ENCODE measurements at places on chromosomes 7 and 10.

DNA sequence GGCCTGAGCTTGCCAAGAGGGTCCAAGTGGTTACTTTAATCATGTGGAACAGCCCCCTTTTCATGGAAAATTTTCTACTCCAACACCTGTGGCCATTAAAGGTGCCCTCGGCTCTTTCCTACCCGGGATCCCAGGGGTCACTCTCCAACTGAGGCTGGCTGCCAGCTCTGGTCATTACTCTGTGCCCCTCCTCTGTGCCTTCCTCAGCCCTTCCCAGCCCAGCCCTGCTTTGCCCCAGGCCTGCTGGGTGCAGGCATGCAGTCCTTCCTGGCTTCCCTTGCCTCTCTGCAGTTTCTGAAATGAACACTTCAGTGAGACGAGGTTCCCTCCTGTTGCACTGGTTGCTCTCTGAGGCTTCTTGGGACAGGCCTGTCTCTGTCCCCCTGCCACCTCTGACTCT is 951.1 kb upstream of the ZNF722 start:
- no peak for DNase-seq

DNA sequence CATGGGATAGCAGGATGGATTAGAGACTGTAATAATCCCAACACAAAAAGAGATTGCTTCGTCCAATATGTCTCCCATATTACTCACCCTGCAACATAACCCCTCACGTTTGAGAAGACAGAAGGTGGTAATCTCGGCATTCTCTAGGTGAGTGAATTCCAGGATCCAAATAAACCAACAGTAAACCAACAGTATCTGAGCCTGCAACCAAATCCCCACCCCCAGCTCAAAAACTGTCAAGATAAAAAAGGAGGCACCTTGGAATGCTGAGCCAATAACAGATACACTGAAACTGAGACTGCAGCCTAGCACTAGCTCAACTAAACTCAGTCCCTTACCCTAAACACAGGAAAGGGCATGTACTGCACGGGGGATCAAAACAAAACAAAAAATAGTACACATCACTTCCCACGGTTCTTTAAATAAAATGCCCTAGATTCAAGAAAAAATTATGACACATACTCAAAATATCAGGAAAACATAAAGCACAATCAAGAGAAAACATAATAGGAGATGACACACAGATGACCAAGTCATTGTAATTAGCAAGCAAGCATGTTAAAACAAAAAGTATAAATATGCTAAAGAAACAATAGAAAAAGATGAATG is 28.0 kb downstream of the IPMK start:
- no peak for DNase-seq

- DNase-seq: no peak
These were observed 142.6 kb downstream of the SND1 start for GRCh38 chr7:127794551-127794950.

DNA sequence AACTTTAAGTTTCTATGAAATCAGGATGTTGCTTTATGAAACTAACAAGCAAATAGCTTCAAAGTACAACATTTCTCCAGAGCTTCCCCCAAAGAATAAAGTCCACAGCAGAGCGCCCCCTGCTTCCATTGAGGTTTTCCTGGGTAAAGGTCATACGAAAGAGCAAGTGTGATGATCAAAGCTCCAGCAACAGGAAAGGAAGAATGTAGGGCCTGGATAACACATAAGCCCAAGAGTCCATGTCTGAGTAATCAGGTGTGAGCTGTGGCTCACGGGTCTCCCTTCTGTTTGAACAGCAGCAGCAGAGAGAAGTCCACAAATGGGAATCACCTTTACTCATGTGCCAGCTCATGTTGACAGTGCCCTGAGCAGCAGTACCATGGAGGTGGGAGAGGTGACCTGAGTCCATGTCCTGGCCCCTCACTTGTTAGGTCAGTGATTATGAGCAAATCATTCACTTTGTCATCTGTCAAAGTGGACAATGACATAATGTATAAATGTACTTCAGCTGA is 50.5 kb downstream of the MRPL32 start:
- no peak for DNase-seq

GRCh38 chr10:47253030-47253637 is 46.9 kb upstream of the GDF10 start:
- no peak for DNase-seq

- DNase-seq: no peak
These were observed 116.6 kb upstream of the LANCL2 start for GRCh38 chr7:55248526-55248925.

DNA sequence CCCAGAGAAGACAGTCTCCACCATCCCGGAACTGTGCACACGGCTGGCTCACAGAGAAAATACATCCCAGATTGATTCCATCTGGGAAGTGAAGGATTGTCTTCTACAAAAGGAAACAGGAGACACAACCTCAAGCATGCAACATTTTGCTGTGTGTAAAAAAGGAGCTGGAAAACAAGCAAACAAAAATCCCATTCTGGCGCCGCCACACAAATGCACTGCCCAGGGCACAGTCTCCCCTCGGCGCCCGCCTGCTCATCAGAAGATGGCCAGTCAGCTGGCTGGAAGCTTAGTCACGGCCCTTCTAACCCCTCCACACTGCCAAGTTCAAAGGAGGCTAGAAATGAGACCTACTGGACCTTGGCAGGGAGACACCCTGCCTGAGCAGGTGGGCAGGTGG is 14.1 kb upstream of the CYTH3 start:
- no peak for DNase-seq

GRCh38 chr7:68420342-68421192 is 1177.7 kb upstream of the AUTS2 start:
- DNase-seq: no peak

DNA sequence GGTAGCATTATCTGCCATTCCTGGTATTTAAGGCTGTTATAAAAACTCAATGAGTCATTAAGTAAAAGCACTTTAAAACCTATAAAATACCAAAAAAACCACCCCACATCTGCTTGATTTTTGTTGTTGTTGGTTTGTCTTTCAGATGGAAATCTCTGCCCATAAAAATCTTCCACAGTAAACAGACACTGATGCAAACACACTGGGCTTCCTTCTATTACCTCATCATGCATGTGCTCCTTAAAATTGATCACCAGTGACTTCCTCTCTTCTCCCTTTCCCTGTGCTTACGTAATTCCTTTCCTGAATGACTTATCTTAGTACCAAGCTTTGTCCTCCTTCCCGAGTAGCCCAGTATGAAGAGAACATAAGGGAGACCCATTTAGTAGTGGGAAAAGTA is 167.2 kb downstream of the EVX1 start:
- no peak for DNase-seq

DNA sequence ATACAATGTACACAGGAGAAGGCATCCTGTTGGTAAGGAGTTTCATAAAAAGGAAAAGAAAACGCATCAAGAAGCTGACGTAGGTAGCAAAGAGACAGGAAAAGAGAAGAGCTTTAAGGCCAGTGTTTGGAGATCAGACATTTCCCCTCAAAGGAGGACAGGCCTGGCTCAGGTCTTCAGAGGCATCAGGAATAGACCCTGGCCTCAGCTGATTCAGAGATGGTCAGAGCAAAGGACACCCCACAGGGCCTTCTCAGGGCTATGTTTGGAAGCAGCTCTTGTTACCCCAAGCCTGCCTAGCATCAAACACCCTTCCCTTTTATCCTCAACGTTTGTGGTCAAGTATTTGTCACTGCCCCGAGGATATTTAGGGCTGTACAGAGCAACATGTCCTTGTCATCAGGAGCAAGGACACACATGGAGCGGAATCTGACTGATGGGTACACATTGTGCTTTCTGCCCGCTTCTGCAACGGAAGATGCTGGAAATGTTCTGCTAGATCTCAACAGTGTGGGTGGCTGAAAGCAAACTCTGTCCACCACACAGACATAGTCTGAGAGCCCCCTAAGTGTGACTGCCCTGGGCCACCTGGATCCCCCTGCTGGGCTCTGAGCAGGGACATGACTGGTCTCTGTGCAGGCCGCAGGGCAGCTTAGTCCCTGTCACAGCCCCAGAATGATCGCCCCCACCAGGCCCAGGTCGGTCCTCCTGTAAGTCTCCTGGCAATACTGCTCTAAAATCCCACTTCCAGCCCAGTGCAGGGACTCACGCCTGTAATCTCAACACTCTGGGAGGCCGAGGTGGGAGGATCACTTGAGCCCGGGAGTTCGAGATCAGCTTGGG is 1.0 kb upstream of the ZDHHC4 start:
- DNase-seq: no peak

DNA sequence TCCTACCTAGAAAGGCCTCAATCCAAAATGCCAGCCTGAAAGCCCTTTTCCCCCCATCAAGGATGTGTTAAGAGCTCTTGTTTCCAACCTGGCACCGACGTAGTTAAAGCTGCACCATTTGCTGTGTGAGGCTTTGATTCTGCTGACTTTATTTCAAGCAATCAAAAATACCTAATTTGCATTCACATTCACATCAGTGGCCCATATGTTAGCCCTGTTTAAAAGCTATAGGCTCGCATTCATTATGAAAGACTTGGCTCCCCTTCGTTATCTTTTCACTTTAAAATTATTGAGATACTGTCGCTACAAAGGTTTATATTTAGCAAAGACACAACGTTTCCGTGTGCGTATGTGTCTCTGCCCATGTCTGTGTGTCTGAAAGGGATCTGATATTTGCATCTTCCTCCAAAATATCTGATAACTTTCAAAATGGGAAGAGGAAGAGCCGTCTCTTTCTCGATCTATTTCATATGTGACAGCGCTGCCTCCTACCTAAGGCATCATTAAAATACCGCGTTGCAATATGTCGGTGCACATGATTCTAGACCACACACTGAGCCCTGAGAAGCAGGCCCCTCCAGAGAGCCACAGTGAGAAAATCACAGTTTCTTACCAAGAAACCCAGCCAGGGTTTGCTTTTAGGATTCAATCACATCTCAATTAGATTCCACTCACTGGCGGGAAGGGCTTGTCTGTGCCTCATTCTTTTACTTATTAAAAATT is 57.1 kb upstream of the ITPRID1 start:
- no peak for DNase-seq

DNA sequence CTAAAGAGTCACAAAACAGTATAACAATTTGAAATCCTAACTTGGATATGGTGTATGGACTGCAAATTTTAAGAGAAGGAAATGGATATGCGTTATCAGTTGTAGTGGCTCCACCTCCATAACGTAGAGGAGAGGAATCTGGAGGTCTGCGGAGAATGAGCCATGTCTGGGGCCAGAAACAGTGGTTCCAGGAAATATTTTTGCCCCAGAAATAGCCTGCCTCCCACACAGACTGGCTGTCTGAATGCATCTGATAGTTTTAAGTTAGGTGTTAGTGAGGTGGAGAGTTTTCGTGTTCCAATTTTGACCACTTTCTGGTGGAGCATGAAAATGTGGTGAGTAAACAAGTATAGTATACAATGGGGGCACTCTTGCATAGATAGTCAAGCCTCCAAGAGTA is 1.6 kb downstream of the PHTF2 start:
- no peak for DNase-seq

- DNase-seq: no peak
These were observed 8.0 kb upstream of the MBL2 start for GRCh38 chr10:52780391-52781155.

DNA sequence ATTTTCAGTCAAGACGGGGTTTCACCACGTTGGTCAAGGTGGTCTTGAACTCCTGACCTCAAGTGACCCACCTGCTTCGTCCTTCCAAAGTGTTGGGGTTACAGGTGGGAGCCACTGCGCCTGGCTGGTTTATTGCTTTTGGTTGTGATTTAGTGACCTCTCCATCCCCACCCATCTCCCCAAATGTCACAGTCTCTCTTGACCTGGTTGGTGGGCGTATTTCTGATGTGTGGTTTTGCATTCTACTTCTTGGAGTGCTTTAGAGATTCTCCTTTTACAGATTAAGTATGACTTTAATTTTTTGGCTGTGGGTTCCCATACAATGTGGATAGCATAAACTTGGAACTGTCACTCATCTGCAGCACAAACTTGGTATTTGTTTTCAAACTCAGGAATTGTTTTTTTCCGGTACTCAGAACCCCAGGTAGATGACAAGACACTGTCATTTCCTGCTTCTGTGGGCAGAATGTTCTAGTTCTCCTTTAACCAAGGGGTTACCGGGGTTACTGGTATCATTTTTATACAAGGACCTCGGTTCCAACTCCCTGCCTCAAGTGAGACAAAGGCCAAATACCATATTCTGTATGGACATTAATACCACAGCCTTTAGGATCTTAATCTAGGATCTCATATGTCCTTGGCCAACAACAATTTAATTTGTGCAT is 50.5 kb downstream of the MRC1 start:
- no peak for DNase-seq

GRCh38 chr7:1314908-1315450 is 82.3 kb downstream of the UNCX start:
- DNase-seq: no peak

DNA sequence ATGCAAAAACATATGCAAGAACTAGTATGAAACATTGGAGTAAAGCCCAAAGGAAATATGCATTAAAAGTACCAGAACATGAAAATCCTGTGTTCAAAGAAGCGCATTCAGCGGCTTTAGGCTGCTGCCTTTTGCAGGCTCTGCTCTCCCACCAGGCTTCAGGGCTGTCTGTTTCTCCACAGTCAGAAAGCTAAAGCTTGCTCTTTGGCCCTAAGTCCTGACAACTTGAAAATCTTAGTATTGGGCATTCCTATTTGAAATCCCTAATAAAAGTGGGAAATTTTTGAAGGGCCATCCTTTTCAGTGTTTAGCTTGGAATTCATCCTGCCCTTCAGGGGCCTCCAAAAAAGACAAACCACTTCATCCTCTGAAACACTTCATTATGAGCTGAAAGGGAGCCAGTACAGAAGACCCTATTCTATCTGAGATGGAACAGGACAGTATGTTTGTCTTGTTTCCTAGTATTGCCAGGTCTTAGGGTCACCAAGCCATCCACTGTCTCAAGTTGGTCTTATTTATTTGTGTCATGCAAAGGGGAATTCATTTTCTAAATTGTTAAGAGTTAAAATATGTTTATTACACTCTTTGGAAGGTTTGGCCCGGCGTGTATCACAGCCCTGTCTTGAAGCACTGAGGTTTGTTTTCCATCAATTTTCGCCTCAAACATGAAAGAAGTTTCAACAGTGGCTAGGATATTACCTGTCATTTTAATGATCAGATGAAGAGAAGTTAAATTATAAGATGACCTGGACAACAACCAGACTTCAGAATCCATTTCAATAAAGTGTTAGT is 326.3 kb upstream of the BMPER start:
- no peak for DNase-seq

DNA sequence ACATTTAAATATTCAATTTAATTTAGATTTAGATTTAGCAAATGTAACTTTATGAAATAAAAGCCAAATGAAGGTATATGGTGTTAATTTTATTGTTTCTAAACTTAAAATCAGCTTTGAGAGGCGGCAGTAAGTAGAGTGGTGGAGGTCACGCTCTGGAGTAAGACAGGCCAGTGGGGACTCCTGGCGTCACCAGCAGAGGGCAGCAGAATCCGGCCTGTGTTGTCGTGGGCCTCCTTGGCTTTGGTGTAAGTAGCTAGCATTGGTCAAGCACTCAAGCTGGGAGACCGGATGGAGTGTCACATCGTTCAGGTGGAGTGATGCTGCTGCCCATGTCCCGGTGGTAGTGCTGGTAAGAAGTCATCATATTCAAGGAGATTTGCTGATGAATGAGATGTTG is 98.7 kb upstream of the DNAJB6 start:
- no peak for DNase-seq

DNA sequence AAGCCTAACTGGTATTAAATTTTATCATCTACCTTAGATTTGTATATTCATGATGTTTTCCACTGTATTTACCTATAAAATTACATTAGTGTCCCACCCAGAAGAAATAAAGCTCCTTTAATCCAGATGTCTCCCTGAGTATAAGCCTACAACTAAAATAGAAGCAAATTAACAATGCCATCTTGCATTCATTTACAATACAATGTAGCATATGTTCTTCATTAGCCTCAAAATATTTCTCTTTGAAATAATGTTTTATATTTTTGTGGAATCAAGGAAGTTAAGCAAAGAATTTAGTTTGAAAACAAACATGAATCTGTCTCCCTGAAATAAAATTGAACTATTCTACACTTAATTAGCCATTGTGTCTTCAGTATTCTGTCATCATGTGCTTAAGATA is 112.3 kb downstream of the CACNA2D1 start:
- DNase-seq: no peak
